ENCODE measurements at places on chromosomes 11 and 22.
A peak's percentile ranks its signal among the peaks of the same experiment; 100 is the strongest.

DNA sequence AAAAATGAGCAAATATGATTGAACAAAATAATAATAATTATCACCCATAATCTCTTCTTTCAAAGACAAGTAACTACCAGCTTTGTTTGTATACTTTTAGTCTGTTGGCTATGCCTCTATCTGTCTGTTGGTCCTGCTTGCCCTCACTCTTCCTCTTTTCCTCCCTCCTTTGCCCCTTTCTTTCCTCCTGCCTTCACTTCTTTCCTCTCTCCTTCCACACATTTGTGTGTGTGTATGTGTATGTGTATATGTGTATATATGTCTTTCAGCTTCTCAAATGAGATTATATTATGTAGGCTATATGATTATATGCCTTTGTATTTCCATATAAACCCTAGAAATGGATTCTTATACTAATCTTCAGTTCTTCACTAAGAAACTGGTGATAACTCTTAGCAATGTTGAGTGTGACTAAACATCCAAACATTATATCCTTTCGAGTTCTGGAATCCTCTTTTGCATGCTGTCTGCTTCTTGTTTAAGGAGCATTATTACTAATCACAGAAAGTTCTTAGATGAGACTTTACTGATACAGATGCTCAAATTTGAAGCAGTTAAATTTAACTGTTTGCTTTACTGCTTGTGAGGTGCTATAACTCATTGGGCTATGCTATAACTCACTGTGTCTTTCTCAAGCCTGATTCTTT is 219.1 kb downstream of the TMEM135 start:
- DNase-seq, result no peak

GRCh38 chr22:19396561-19396933 is 35.0 kb downstream of the HIRA start:
- DNase-seq, result no peak

DNA sequence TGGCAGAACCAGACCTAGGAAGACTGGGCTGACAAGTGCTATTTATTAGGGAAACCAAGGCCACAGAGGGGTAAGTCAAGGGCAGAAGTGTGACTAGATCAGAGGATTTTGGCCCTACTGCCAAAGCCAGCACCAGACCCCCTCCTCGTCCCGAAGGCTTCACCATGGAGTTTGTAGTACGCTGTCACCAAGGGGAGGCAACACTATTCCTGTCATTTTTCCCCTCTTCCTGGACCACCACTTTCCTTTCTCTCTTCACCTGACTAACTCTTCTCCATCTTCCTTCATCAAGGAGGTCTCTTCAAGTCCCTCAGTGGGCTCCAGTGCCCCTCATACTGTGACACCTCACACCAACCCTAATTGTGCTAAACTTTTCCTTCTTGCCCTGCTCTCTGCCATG is 34.9 kb downstream of the MN1 start:
- DNase-seq, result no peak

GRCh38 chr11:28110108-28110820 is 2.1 kb downstream of the METTL15 start:
- DNase-seq, result peak; percentile 77

- no peak for DNase-seq
Observed at GRCh38 chr11:49208006-49208721, at the start of gene FOLH1. TSS of gene FOLH1 (minus strand) at chr11:49208602. CDS start at chr11:49208409, 193 bp downstream.

DNA sequence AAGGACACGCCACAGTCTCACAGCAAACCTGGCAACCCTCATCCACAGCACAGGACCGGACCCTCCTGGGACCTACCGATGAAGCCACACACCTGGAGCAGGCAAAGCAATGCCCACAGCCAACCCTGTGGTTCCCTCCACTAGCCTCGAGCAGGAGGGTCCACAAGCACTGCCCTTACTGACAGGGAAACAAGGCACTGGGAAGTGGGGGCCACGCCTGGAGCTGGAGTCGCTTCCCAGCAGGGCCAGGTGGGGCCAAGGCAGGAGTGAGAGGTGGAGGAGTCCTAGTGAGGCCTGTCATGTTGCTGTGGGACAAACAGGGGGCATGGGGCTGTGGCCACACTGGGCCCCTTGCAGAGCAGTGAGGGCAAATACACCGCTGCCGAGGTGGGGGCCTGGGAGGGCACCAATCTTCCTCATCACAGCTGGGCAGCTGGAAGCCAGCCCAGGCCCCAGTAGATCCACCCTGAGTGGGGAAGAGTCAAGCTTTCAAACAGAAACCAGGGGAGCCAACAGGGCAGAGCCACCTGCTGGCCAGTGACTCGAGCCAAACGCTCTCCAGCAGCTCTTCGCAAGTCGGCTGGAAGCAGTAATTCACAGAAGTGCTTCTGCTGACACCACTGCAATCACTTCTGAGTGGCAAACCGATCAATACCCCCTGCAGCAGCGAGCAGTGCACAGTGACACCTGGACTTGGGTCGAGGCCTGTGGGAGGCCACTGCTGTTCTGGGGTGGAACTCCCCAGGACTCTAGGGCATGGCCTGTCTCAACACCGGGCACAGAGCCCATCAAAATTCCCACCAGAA is 13.7 kb downstream of the SULT4A1 start:
- peak; percentile 17 for DNase-seq

- no peak for DNase-seq
Observed at GRCh38 chr22:50338860-50339462, 4.2 kb upstream of the PPP6R2 start.

- DNase-seq, result peak; percentile 33
Observed at GRCh38 chr11:63829823-63830489, 9.0 kb upstream of the MARK2 start.

- DNase-seq, result peak; percentile 48
Observed at GRCh38 chr11:14248580-14248981, 110.4 kb downstream of the RRAS2 start.

GRCh38 chr11:12599408-12600143 is 74.6 kb upstream of the TEAD1 start:
- DNase-seq, result no peak
